ENCODE measurements at places on chromosomes 3 and 15.

DNA sequence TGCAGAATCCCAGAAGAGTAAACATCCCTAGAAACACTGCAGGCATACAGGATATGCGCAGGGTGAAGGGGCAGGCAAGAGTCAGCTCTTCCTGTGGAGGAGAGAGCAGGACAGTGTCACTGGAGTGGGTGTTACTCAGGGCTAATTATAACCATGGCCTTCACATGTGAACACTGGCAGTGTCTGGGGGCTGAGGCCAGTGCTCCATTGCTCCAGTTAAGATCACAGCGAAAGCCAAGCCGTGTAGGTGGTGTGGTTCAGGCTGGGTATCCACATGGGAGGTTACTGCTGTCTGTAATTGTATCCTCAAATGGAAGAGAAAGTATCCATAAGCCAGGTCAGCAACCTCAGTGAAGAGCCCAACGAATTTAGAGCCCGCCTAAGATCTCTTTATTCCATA is 84.6 kb downstream of the MESD start:
- no peak for DNase-seq

DNA sequence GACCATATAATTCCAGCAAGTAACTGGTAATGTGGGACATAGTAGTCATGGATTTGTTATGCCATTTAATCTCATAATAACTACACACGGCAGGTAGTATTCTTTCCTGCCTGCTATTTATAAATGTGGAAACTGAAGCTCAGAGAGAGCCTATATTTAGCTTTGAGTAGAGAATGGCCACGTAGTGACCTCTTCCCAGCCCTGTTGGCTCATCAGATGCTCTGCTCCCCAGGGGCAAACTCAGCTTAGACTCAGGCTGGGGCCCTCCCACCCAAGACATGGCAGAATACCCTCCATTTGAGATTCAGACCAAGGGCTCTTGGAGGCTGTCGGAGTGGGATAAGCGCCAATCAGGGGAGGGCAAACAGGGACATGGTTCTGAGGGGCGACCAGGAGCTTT is 17.3 kb upstream of the HDAC11 start:
- no peak for DNase-seq

- no peak for DNase-seq
Measured at GRCh38 chr15:57789225-57789624, 82.7 kb downstream of the POLR2M start.

GRCh38 chr15:99070208-99070607 is 34.7 kb upstream of the SYNM start:
- no peak for DNase-seq

- no peak for DNase-seq
Measured at GRCh38 chr3:197475514-197475913, 80.3 kb downstream of the BDH1 start.

DNA sequence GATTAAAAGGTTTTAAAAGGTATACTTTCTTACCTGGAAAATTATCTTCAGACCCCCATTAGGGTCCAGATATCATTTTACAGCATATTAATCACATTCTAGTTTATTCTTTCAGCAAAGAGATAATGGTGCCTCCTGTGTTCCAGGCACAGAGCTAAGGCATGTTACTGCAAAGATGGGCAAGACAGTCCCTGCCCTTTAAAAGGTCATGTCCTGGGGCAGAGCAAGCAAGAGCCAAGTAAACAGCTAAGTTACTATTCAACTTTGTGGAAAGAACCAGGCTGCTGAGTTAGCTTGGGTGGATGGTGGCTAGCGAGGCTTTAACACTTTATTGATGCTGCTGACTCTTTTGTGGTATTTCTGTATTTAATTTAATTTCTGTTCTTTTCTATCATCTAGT is 75.0 kb downstream of the LRRC28 start:
- DNase-seq: no peak

- no peak for DNase-seq
Measured at GRCh38 chr3:86388820-86389219, 602.1 kb downstream of the VGLL3 start.

DNA sequence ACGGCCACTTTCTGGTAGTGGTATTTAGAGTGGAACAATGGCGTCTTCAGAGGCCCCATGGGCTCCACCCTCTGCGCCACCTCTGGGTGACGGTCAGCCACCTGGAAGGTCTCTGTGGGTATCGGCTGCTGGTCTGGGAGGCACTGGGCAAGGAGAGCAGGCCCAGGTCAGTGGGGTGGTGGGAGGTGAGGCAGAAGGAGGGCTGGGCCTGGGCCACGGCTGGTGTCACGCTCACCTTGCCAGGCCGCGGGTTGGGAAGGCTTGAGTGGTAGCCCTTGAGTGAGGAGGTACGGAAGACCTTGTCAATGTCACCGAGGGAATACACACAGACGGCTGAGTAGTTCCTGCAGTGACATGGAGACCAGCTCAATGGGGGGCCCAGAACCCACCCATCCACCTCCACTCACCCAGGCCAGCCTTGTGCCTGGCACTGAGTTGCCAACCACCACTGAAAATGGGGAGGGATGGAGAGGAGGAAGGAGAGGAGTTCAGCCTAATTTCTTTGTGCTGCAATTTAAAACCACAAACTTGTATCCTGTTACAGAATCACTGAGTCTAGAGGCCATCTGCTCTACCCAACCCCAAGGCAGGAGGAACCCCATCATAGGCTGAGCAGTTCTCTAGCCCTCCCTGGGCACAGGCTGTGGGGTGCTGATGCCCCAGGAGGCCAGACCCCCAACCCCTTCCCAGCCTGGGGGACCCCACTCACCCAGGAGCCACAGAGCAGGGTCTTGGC is 19.0 kb downstream of the SEMA7A start:
- DNase-seq: no peak

GRCh38 chr3:123156276-123156995 is 45.3 kb upstream of the SEC22A start:
- no peak for DNase-seq

DNA sequence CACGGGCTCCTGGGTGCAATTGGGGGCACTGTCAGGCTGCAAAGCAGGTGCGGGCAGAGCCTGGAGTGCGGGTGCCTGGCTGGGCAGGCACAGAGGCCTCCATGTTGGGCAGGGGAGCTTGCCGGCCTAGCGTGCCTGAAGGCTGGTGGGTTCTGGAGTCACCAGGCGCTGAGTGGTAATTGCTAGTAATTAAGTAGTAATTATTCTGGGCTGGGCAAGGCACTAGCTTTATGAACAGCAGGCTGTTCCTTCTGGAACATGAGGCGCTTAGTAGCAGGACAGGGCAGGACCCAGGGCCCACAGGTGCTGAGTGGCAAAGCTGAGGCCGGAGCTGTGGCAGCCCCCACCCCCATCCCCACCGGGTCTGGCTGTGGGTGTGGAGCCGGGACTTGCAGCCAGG is 25.3 kb downstream of the PLXNA1 start:
- DNase-seq: no peak

GRCh38 chr3:177676148-177676547 is 478.9 kb upstream of the TBL1XR1 start:
- DNase-seq: no peak

DNA sequence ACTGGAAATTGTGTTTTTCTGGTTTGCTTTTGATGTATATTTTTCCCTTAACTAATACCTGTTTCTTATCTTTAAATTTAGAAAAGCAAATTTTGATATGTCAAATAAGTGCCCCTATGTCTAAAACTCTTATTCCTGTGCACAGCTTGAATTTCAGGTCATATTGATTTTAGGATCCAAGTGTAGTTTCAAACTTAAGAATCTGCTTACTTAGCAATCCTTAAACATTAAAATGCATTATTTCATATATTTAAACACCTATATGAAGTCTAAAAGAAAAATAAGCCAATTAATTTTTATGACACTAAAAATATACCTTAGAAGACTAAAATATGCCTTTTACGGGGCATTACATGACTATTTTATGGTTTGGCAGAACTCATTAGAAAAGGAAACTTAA is 59.2 kb downstream of the NECTIN3 start:
- DNase-seq: no peak

DNA sequence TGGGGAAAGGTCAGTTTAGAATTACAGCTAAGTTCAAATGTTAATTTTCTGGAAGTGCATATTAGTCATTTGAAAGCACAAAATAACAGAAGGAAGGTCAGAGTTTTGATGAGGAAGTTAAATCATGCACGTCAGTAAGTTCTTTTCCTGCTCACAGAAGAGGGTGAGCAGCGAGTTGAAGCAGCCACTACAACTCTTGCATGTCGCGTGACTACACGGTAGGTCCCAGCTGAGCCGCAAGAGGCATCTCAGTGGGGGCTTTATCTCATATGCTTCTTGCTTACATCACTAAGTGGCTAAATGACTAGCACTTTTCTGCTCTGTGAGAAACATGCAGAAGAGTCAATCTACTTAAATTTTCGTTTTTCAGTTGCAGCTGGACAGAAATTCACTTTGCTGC is 21.3 kb upstream of the SEC62 start:
- DNase-seq: no peak

DNA sequence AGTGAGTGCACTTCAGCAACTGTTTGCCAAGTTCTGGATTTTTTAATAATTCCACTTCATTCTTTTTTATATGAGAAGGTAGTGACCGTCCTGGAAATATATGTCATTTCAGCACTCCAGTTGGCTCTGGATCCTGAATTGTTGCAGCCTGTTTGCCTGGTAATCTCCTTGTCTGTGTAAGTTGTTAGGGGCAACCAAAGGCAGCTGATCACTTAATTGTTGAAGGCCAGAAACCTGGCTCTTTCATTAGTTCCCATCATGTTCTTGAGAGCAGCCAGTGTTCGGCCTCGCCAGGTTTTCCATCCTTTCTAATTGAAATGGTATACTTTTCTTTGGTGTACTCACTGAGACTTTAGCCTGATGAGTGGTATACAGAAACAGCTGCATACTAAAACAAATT is 168.6 kb downstream of the SOX2 start:
- DNase-seq: no peak

GRCh38 chr3:32438596-32439344 is 47.1 kb downstream of the CMTM7 start:
- no peak for DNase-seq

DNA sequence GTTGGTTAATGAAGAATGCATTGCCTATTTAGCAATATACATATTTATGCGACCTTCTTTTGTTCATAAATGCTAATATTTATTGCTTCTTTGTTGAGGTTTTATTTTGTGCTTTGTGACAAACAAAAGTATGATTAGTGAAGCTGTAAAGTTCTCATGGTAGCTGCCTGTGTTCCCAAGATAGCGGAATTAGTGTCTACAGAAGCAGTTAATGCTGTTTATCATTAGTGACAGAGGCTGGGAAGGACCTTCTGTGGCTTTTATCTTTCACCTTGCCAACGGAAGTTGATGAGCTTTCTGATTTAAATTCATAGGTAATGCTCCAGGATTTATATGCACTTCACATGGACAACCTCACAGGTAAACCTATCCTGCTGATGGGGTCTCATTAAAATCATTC is 418.3 kb downstream of the CADM2 start:
- no peak for DNase-seq

DNA sequence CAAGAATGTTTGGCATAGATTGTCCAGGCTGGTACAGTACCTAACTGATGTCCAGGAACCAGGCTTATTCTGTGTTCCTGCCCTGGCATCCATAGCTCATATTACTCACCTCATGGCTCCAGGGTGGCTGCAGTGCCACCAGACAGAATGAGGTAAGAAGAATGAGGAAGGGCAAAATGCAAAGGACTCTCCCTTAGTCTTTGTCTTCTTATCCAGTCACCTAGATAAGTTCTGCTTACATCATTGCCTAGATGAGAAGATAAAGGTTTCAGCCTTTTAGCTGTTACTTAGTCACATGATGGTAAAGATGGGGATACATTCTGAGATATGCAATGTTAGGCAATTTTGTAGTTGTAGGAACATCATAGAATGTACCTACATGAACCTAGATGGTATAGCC is 45.8 kb downstream of the CHP1 start:
- DNase-seq: no peak

DNA sequence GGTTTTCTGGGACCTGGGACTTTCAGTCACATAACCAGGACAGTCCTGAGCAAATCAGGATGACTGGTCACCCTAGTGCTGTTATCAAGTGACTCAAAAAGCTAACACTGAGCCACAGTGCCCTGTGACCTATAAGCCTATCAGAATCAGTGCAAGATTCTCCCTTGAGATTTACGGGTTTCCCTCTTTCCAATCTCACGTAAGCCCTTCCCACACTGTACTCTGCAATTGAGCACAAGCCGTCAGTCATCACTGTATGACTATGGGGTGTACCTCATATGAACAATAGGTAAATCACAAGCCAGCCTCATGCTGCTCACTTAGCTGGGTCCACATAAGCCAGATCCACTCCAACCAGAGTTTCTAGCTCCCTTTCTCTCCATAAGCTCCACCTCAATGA is 21.0 kb upstream of the CLDN18 start:
- DNase-seq: no peak

DNA sequence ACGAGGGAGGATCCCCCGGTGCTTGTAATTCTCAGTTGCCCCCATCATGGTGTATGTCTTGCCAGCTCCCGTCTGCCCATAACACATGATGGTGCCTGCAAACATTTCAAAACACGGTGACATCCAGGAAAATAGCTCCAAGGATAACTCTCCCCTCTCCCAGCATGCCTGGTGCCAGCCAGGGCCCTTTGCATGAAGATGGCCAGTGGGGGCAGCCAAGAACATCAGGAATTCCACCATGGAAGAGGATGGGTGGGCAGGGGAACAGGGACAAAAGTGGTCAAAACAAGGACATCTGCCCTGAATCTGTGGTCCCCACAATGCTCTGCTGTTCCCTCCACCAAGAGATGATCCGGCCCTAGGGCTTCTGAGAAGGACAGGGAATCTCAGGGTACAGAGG is 9.0 kb downstream of the KIF9 start:
- DNase-seq: no peak

GRCh38 chr3:159902546-159903314 is 85.9 kb upstream of the IL12A start:
- no peak for DNase-seq

Data from stimulated activated CD8-positive, alpha-beta memory T cell treated with anti-CD3 and anti-CD28 coated beads, Interleukin-12 subunit alpha, Interleukin-12 subunit beta, amount 100 ng/mL, for 4 hours (primary cell).